AG09319 (cell line): ENCODE measurements at places on chromosomes 3 and 15.
A peak's percentile ranks its signal among the peaks of the same experiment; 100 is the strongest.

GRCh38 chr3:129829640-129830039 is 63.9 kb downstream of the TMCC1 start:
- peak; percentile 77 for DNase-seq

- DNase-seq: no peak
Measured at GRCh38 chr3:171321559-171322360, 138.4 kb downstream of the TNIK start.

- no peak for DNase-seq
Measured at GRCh38 chr3:159860269-159861116, 128.1 kb upstream of the IL12A start.

- DNase-seq: no peak
Measured at GRCh38 chr15:38666865-38667510, 102.4 kb upstream of the RASGRP1 start.

GRCh38 chr3:193046371-193046770 is 128.7 kb upstream of the MB21D2 start:
- no peak for DNase-seq

- DNase-seq: no peak
Measured at GRCh38 chr3:123246866-123247265, 45.1 kb downstream of the SEC22A start.

GRCh38 chr3:122100591-122101463 is 45.7 kb downstream of the CD86 start:
- no peak for DNase-seq

- no peak for DNase-seq
Measured at GRCh38 chr3:186461141-186461540, 83.0 kb downstream of the CRYGS start.

DNA sequence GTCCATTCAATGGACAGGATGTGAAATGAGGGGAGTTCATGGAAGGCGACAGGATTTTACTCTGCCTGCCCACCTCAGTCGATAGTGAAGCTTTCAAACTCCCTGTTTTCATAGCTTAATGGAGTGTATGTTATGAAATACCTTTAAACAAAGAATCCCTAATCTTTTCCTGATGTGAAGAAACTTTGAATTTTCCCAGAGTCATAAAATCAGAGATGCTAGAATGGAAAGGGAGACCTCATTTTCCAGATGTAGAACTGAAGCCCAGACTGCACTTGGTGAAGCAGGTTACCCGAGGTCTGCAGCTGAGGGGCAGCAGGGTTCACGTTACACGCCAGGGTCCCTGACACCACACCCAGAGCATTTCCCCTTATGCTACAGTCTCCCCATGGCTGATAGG is 34.7 kb upstream of the LACTB start:
- no peak for DNase-seq

- no peak for DNase-seq
Measured at GRCh38 chr3:40691452-40691861, 166.7 kb downstream of the ZNF621 start.

DNA sequence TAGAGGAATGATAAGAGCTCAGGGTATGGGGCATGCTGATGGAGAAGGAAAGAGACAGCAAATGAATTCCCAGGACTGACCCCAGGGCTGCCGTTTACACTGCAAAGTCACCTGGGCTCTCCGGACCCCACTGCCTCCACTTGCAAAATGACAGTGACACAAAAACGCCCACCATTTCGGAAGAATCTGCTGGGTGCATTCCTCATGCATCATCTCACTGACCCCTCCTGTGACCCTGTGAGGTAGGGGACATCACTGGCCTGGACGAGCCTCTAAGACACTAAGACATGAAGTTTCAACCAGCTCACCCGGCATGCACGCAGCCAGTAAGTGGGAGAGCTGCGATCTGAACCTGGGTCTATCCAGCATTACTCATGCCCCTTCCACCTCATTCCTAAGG is 60.3 kb downstream of the PCSK6 start:
- DNase-seq: no peak

DNA sequence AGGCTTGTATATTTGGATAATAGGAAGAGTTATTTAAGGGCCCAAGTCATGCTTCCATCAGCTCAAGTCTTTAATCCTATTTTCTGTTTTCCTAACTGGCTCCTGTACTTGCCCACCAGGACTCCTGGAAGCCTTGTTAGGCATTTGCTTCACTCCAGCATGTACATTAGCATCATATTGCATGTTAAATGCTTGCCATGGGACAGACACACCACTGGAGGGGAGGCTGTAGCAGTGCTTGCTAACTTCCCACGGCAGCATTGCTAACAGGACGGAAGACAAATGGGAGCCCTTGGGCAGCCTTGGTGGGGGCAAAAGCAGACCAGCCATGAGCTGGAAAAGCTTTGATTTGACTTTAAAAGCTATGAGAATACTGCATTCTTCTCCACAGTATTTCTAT is 6.1 kb downstream of the TMOD2 start:
- DNase-seq: no peak

DNA sequence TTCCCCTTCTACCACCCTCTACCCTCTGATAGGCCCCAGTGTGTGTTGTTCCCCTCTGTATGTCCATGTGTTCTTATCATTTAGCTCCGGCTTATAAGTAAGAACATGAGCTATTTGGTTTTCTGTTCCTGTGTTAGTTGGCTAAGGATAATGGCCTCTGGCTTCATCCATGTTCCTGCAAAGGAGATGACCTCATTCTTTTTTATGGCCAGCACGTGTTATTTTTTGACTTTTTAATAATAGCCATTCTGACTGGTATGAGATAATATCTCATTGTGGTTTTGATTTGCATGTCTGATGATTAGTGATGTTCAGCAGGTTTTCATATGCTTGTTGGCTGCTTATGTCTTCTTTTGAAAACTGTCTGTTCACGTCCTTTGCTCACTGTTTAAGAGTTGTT is 63.1 kb upstream of the NPHP3 start:
- DNase-seq: no peak

DNA sequence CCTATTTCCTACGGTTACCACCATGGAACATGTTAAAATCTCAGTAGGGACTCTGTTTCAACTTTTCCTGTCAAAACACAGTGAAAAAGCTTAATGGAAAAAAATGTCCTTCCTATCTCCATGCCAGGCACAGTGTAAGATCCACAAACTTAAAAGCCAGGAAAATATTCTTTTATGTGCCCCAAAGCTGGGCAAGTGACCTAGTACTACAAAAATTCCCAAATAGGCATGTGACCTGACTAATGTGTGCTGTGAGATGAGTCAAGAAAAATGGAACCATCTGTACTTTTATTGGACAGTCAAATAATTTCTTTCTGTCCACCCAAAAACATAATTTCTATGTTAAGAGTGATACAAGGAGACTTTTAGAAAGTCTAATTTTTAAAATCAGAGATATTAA is 406.0 kb downstream of the ZBTB20 start:
- no peak for DNase-seq

GRCh38 chr15:58590236-58590635 is 158.4 kb downstream of the LIPC start:
- no peak for DNase-seq

GRCh38 chr15:57857871-57858270 is 151.4 kb downstream of the POLR2M start:
- no peak for DNase-seq

- no peak for DNase-seq
Measured at GRCh38 chr3:108528459-108529252, 18.3 kb upstream of the MYH15 start.

DNA sequence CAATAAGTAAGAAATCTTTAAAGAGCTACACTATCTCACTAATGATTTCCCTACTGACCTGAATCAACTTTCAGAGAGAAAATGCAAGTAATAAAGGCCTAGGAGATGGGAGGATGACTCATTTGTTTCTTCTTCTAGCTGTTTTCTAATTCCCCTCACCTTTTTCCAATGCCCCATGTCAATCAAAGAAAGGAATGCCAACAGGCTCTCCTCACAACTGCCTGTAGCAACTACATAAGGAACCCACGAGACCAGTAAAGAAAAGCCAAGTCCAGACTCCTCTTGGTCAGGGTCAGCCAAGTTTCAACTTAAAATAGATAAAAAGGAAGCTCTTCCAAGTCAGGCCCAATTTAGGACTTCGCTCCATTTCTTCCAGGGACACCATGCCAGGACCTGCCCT is 201.9 kb downstream of the TNIK start:
- DNase-seq: no peak
